ENCODE measurements at places on chromosomes 5 and 9.
A peak's percentile ranks its signal among the peaks of the same experiment; 100 is the strongest.

- no peak for DNase-seq
These were observed 59.0 kb downstream of the DRD1 start for GRCh38 chr5:175384724-175385552.

- DNase-seq, result no peak
These were observed 958 bp downstream of the MYOZ3 start for GRCh38 chr5:150661821-150662596.

DNA sequence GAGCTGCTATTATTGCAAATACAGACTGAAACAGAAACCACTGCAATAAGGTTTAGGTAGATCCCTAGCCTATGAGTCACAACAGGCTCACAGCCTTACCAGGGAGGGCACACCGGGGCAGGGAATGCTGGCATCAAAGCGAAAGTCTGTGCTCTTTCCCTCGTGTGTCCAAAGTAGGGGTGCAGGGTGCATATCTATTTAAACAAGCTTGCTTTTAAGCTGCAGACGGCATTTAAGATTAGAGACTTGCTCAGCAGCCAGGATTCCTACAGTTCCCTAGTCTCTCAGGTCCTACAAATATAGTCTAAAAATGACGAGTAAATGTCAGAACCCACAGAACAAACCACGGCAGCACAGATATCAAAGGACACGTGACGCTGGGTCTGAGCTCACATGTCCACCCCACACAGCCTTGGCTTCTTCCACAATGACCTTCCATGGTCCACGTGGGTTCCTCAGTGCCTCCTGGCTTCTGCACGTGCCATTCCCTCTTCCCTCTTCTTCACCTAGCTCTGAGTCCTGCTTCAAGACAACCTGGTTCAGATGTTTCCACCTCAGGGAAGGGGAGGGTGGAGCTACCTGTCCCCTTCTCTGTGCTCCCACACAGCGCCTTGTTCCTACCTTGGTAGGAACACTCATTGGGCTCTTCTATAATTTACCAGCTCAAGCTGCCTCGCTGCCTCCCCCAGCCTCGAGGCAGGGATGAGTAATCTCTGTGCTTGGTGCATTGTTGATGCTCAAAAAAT, 193.2 kb downstream of the MAPKAP1 start:
- no peak for DNase-seq

DNA sequence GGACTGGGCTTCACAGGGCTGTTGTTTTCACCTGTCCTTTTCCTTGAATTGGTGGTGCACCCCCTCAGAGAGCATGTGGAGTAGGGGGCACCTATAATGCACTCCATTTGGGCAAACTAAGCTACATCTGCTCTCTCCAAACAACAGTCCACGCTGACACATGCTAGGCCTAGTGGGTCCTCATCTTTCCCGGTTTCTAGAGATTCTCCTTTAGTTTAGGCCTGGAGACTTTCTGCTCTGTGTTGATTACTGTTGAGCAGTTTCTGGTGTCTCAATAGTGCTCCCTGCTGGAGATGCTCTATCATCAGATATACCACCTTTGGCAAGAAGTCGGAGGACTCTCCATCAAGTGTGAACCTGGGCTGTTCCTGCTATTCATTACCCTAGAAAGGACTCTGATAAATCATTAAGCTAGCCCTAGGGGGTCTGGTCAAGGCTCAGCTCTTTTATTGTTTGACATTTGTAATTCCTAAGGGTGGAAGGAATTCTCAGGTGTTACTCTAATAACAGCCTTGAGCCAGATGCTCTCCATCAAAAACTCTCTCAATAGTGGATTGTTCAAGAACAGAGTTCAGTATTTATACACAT, 64.0 kb upstream of the FYB1 start:
- peak; percentile 58 for DNase-seq

DNA sequence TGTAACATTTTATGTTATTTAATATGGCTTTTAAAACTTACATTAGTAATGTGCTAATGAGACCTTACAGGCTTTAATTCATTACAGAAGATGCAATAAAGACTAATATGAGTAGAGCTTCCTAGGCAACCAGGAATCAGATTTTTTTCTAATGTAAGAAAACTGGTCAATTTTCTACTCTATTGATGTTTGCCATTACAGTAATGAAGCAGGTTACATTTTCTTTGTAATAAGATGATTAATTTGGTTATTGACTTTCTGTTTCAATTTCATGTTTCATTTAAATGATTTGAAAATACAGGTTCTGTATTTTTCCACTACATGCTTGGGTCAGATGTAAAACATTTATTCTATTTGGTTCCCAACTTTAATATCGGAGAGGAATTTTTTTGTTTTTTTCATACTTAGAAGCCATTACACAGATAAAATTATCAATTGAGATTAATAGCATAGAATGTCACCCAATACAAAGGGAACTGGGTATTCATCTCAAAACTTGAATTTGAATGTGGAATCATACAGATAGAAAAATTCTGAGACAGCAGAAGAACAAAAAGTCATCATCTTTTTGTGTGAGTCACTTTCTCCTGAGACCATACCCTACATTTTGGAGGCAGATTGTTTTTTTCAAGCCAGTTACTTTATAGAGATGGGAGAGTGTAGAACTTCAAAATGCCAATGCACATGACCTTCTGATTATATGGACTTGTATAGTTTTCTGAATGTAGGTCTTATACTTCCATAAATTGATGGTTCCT, 133.6 kb upstream of the HMHB1 start:
- DNase-seq, result no peak

- DNase-seq, result no peak
These were observed 263.4 kb downstream of the GRIA1 start for GRCh38 chr5:153753645-153754432.

- DNase-seq, result no peak
These were observed 31.5 kb downstream of the PDGFRB start for GRCh38 chr5:150124111-150124557.

GRCh38 chr5:54656261-54656728, 138.7 kb downstream of the SNX18 start:
- DNase-seq, result no peak
